ENCODE measurements at places on chromosomes 12 and 14.

DNA sequence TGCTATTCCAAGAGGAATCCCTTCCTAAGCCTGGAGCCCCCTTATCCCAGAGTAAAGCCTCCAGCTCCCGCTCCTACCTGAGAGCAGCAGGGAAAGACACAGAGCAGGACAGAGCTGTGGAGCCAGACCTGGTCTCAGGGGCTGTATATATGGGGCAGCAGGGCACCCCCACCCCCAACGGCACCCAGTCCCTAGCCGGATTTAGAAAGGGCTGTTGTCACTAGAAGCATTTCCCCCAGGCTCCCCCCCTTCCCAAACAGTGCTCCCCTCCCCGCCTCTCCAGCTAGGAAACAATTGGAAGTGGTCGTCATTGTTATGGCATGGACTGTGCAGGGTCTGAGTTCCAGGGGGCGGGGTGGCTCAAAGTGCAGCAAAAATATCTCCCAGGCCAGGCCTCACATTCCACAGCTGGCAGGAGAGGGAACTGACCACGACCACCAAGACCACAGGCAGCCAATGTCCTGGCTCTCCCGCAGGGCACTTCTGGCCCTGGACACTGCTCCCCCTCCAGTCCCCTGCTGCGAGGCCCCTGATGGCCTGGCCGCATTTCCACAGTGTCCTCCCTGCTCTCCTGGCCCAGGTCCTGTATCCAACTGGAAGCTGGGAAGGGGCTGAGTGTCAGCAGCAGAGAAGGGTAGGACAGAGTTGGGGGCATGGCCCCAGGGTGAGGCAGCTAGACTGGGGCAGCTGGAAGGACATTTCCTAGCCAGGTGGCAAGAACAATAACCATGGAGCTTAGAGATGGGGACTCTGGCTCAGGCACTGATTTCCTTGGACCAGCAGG, at the start of gene MYH7:
Gene MYH7, minus strand, starts transcription at position 118 of the 784 bp plus-strand sequence. CDS start 1,928 bp downstream, outside the sequence.
- no peak for DNase-seq

DNA sequence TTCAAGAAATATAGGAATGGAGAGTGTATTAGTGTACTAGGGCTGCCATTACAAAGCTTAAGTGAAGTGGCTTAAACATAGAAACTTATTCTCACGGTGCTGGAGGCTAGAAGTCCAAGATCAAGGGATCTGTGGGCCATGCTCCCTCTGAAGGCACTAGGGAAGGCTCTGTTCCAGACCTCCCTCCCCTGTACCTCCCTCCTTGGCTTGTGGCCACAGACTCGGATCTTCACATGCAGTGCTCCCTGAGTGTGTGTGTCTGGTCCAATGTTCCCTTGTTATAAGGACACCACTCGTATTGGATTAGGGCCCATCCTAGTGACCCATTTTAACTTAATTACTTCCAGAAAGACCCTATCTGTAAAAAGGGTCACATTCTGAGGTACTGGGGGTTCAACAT, 225.6 kb downstream of the VRK1 start:
- no peak for DNase-seq

DNA sequence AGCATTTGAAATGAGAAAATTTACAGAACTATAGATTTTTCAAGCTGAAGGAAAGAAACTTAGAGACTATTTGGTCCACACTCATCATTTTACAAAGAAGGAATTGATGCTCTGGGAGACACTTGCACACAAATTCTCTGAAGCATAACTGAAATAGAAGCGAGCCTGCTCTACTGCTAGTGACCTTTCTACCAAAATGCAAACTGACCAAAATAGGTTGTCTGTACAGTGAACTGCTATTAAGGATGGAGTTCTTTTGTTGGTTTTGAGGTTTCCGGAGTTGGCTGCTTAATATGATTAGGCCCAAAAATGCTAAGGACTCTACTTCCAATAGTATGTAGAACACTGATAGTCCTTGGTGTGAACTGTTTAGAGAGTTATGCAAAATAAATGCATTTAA, 194.9 kb downstream of the PPFIA2 start:
- no peak for DNase-seq

GRCh38 chr14:43729143-43729542, 777.9 kb downstream of the FSCB start:
- DNase-seq: no peak

- DNase-seq: no peak
Observed at GRCh38 chr14:69137843-69138535, 14.9 kb downstream of the DCAF5 start.

DNA sequence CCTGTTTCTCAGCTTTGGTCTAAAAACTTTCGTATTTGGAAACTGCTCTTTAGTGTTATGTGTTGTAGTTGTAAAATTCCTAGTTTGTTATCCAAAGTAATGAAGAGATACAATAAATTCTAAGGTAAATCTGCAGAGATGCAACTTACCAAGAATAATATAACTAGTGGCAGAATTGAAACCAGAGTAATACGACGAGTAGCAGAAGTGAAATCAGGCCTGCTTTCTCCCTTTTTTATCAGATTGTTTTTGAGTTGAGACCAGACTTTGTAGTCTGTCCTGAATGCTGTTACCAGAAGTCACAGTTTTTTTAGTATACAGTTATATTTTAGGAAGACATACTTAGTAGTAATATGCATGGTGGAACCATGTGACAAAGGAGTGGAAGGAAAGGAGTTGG, 12.5 kb downstream of the PAPOLA start:
- DNase-seq: no peak

- DNase-seq: no peak
Observed at GRCh38 chr14:81449114-81449513, 49.0 kb upstream of the STON2 start.

GRCh38 chr14:86796221-86797074, 1196.5 kb downstream of the GALC start:
- DNase-seq: no peak
